ENCODE measurements at places on chromosomes 4 and X. TPM values are rescaled to one million over a fixed set of nuclear protein-coding genes. Genes with fewer than 3 reads are reported as not detected.

DNA sequence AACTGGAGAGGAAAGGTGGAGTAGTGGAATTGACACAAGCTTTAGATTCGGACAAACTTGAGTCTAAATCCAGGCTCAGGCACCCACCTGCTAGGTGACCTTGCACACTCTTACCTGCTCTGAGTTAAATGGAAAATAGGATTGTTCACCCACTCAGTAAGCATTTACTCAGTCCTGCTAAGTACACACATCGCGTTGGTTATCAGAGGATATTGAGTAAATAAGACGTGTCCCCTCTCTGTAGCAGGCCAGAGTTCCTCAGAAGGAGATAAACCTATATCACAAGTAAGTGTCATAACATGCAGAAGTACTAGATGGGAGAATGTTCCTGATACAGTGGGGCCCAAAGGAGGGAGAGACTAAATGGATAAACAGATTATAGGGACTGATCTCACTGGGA is 117.7 kb downstream of the SMIM20 start:
- no peak for DNase-seq

DNA sequence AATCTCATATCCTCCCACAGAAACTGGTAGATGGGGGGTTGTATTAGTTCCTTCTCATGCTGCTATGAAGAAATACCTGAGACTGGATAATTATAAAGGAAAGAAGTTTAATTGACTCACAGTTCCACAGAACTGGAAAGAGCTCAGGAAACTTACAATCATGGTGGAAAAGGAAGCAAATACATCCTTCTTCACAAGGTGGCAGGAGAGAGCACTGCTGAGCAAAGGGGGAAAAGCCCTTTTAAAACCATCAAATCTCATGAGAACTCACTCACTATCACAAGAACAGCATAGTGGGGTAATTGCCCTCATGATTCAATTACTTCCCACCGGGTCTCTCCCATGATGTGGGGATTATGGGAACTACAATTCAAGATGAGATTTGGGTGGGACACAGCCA is 250.5 kb upstream of the GPRIN3 start:
- no peak for DNase-seq

GRCh38 chr4:71184195-71184781 is 154.5 kb upstream of the SLC4A4 start:
- DNase-seq, result peak; percentile 43

GRCh38 chr4:123110147-123110546 is 187.8 kb upstream of the NUDT6 start:
- no peak for DNase-seq

GRCh38 chr4:10108818-10109783 is 7.5 kb downstream of the WDR1 start:
- DNase-seq, result no peak

- DNase-seq, result no peak
These were observed 40.6 kb upstream of the DOCK11 start for GRCh38 chrX:118455013-118455412.

- DNase-seq, result no peak
These were observed 60.8 kb downstream of the ABLIM2 start for GRCh38 chr4:8097721-8098345.

DNA sequence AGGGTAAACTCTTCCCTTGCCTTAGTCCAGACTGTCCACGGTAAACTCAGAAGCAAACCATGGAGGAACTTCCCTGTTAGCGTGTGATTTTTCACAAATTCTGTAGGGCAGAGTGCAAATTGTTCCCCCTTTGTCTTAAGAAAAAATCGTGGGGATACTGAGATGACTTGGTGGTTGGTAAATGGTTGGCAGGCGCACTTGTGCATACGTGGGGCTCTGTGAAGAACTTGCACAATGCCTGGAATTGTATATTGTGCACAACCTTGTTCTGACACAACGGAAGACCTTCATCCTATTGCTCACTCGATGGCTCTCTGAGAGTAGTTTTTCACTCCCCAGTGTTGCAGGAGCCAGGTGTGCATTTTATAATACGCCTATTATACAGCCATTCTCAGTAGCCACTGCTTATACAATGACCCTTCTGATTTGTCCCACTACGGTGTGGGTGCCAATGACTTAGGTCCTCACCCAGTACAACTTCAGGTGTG is 150.0 kb downstream of the SPRY1 start:
- DNase-seq, result no peak

GRCh38 chr4:74402692-74403456 is 37.9 kb downstream of the EREG start:
- no peak for DNase-seq

GRCh38 chr4:30616942-30617646 is 103.1 kb upstream of the PCDH7 start:
- no peak for DNase-seq

DNA sequence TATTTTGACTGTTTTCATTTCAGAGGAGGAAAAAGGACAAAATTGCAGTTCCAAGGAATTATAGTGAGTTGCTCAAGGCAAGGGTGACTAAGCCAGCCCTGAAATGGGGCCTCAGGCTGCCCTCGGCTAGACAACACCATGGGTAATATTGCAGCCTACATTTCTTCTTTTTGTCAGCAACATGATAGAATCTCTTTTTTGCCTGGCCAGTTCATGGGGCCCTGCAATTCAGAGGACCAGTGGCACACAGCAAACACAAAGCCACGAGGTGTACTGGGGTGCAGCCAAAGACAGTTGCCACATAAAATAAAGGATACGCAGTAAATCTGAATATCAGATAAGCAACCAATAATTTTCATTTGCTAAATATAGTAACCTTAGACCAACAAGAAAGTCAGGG is 41.8 kb downstream of the RBM47 start:
- no peak for DNase-seq

- DNase-seq, result no peak
These were observed 33.6 kb downstream of the BCOR start for GRCh38 chrX:40064055-40064597.

DNA sequence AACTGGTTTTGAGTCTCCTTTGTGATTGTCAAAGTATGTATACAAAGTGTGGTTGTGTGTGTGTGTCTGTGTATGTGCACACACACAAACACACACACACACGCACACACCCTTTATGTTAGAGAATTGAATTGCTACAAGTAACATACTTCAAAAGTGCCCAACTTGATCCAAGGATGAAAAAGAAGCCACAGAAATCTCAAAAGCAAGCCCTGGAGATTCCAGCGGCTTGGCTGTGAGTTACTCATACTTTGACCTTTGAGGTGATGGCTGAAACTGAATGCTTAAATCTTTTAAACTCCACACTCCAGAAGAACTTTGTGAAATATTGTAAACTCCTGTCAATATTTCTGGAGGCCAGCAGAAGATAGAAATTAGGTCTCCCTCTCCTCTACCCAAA is 168.4 kb upstream of the NRK start:
- DNase-seq, result no peak

DNA sequence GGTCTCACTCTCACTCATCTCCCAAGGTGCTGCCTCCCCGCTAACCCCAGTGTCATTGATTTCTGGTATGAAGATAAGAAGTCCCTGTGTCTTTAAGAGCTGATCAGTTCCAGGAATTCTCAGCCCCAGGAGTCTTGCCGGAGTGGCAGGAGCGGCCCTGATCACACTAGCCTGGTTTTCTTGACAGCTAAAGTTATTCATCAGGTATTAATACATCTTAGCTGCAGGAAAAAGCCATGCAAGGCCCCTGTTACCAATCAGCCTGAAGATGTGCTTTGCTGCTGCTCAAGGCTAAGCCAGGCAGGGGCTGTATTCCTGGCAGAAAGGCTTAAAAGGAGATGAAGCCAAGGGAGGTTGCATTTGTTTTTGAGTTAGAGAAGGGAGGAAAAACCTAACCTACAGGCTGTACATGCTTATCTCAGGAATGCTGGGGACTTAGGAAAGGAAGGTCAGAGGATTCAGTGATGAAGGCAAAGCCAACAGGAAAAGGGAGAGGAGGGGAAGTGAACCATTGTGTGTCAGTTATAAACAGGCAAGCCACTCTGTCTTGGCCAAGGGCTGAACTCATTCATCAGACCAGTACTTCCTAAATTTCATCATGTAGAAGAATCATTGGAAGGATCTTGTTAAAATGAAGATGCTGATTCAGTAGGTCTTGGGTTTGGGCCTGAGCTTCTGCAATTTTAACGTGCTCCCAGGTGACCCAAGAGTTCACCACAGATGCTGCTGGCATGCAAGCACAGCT is 8.6 kb downstream of the SRPX start:
- DNase-seq, result no peak

GRCh38 chrX:68304602-68305001 is 128.7 kb downstream of the OPHN1 start:
- no peak for DNase-seq

GRCh38 chr4:168682898-168683500 is 186.1 kb downstream of the PALLD start:
- DNase-seq, result no peak

DNA sequence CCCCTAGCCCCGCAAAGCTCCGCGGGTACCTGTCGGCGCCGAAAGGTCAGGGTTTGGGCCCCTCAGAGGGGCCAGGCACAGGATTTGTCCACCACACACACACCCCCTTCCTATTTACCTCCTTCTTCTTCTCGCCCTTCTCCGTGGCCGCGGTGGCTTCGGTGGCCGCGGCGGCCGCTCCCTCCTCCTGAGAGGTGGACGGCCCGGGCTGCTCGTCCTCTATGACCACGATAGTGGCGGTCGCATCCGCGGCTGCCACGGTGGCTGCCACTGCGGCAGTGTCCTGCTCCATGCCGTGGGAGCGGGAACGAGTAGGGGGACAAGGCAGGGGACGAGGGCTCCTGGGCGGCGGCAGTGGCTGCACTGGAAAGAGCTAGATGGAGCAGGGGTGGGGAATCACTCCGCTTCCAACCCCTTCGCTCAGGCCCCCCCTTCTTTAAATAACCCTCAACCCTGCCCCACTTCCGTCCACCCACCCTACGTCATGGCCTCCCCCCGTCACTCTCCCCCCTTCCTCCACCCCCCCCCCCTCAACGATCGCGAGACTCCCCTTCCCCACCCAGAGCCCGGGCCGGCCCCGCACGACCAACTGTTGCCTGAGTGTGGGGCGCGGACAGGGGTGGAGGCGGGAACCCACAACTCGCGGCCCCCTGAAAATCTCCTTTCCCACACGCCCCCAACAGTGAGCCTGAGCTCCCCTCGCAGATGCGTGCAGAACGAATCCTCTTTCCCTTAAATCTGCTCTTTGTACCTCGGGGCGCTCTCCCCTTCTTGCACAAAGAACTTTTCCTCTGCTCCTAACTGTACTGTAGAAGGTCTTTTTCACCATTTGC is at the start of gene SMARCA1:
SMARCA1 (minus strand) TSS at position 412 of the 833 bp plus-strand sequence; CDS start at position 292, 120 bp downstream.
- DNase-seq, result peak; percentile 11

DNA sequence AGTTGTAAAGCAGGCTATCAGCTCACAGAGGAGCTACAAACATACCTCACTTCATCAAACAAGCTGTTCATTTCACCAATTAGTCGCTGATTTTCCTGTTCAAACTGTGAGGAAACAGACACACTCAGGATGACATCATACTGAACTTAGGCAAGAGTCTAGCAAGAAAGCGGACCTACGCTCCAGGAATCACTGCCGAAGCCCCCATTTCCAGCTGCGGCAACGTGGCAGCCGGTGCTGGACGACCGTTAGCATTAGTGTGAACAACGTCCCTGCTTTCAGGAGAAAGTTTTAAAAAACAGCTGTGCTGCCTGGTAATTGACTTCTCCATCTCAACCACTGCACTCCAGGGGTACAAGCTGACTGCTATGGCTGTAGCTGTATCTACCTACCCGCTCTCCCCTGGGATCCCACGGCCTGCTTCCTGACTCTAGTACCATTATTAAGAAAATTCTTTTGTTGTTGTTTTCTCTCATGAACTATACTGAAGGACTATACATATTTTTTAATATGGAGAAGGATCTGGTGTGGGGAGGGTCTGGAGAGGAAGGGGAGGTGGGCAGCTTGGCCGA is 38.3 kb downstream of the NSG1 start:
- DNase-seq, result no peak

GRCh38 chrX:40374486-40374885 is 206.3 kb upstream of the ATP6AP2 start:
- no peak for DNase-seq

- no peak for DNase-seq
These were observed 83.1 kb downstream of the GRIA3 start for GRCh38 chrX:123267220-123267619.

- DNase-seq, result no peak
These were observed 198.1 kb upstream of the NUDT6 start for GRCh38 chr4:123120473-123120872.

- no peak for DNase-seq
These were observed 831.8 kb upstream of the HS3ST1 start for GRCh38 chr4:12260453-12260852.

DNA sequence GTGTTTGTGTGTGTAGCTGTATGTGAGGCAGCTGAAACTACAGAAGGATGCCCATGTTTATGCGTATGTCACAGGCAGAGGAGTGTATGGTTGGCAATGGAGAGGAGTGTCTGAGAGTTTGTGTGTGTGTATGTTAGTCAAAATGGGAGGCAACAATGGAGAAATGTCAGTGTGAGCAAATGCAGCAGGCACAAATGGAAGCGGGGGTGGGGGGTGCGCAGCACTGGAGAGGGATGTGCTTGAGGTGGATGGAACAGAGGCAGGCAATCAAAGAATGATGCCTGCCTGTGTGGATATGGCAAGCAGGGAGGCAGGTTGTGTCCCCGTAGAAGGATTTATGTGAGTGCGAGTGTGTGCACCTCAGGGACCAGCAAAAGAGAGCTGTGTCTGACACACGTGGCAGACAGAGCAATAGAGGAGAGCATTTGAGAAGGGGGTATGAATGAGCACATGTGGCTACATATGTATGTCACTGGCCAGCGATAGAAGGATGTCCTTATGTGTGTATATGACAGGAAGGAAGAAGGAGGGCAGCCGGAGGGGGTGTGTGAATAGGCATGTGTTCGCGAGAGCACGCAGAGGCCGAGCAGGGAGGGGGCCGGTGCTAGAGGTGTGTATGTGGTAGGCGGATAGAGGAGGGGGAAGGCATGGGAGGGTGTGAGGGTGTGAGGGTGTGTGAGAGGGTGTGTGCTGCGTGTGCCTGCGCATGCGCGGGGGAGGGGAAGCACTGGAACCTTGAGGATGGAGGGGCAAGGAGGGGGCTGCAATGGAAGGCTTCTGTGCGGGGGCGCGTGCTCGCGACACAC is 1.1 kb downstream of the PJA1 start:
- peak; percentile 61 for DNase-seq

DNA sequence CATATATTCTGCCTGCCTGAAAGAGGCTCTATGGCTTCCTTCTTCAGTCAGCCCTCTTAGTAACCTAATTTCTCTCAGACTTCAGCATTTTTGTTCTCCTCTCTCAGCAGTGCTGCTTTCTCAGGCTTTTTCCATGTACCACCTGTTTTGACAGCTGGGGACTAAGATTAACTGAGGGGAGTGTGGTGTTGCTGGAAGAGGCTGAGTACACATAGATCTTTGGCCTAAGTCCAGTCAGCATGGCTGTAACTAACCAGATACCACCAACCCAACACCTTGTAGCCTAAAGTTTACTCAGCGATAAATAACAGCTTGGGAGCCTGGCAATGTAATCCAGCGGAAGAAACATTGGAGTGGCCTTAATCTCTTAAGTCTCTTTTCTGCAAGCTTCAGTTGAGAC is 85.5 kb downstream of the RTL3 start:
- DNase-seq, result no peak

Gene MAGEA9B
- not detected for total RNA-seq

Gene GUCY1B1
- total RNA-seq, result 1.7 TPM

Gene KLHL8
- 15.7 TPM for total RNA-seq

Gene ARHGAP36
- total RNA-seq, result not detected

Gene NSG1
- total RNA-seq, result 0.90 TPM

Gene ANKRD50
- 0.08 TPM for total RNA-seq

Measured in naive thymus-derived CD4-positive, alpha-beta T cell (primary cell).